ENCODE measurements at places on chromosomes 1 and 21. TPM values are rescaled to one million over a fixed set of nuclear protein-coding genes. Genes with fewer than 3 reads are reported as not detected.
A peak's percentile ranks its signal among the peaks of the same experiment; 100 is the strongest.

DNA sequence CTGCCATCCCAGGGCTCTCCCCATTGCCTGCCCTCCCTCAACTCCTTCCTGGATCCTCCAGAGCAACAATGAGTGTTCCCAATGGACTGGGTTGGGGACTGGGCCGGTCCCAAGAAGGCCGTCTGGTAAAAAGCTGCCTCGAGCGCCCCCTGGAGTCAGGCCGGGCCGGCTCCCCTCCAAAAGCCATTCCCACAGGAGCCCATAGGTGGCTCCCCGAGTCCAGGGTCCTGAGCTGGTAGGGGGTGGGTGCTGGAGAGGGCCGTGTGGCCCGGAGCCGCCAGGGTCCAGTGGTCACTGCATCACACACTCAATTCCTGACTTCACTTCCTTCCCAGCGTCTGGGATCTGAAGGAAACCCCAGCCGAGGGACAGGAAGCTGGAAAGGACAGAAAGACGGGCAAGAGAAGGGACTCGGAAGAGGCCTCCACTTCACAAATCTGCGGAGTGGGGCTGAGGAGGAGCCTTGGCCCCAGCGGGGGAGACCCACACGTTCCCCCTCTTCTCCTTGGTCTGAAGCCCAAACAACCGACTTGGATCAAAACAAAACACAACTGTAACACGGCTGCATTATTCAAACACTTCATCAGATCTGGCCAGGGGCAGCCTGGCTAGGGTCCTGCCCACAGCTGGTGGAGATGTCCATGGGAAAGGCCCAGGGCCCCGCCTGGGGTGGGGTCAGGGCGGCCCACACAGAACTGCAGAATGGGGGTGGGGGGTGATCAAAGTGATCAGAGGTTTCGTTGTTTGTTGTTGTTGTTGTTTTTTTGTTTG is 10.9 kb upstream of the ALDH4A1 start:
- H3K27ac ChIP-seq, result peak overlapping the region; percentile 49
- H3K36me3 ChIP-seq, result peaks cover 82% of the 10 kb centered on the region
- DNase-seq, result peak; percentile 56
- no peak overlapping the region for H3K4me3 ChIP-seq
- H3K4me1 ChIP-seq, result peaks cover 4% of the 10 kb centered on the region

DNA sequence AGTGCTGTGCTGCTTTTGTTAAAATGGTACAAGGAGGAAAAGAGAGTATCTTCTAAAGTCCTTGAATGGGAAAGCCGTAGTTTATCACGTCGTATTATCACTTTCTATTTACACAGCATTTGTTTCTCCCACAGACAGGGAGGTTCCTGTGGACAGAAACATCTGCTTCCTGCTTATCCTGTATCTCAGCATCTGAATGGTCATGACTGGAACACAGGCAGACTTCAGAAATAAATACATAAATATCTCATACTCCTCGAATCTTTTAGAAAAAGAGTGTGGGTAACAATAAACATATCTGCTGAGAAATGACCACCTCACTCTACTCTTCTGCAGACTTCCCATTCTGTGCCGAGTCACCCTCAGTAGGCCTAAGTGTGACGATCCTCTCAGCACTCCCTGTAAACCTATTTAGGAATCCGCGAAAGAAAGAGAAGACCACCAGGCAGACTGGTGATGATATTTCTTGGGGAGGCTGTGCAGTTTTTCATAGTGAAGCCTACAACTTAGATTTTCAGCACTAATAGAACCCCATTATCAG is 393.5 kb downstream of the SMYD3 start:
- no peaks in the 10 kb centered on the region for H3K36me3 ChIP-seq
- H3K4me1 ChIP-seq, result peaks cover 19% of the 10 kb centered on the region
- no peaks in the 10 kb centered on the region for H3K27me3 ChIP-seq
- no peak for DNase-seq
- no peak overlapping the region for H3K27ac ChIP-seq

GRCh38 chr21:28554660-28555475 is 437.8 kb downstream of the LTN1 start:
- no peaks in the 10 kb centered on the region for H3K4me1 ChIP-seq
- DNase-seq, result no peak
- H3K4me3 ChIP-seq, result no peak overlapping the region
- H3K27ac ChIP-seq, result no peak overlapping the region
- H3K36me3 ChIP-seq, result no peaks in the 10 kb centered on the region
- no peaks in the 10 kb centered on the region for H3K27me3 ChIP-seq

DNA sequence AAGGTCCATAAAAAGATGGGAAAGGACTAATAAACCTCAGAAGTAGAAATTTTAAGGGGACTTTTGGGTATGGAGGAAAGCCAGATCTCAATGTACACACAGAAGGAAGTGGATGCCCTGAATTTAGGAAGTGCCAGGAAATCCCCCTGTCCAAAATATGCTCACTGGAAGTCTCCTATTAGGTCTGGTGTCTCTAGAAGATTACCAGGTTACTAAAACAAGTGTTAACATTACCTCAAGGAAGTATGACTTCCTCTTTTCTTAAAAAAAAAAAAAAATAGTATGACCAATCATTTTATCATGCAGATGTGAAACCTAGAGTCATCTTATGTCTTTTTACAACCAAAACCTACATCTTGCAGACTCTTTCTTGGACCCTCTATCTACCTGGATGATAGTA is 30.7 kb downstream of the CD58 start:
- H3K36me3 ChIP-seq, result peaks cover 37% of the 10 kb centered on the region
- H3K4me3 ChIP-seq, result peak overlapping the region; percentile 42
- no peak for DNase-seq
- H3K27ac ChIP-seq, result peak overlapping the region; percentile 62

DNA sequence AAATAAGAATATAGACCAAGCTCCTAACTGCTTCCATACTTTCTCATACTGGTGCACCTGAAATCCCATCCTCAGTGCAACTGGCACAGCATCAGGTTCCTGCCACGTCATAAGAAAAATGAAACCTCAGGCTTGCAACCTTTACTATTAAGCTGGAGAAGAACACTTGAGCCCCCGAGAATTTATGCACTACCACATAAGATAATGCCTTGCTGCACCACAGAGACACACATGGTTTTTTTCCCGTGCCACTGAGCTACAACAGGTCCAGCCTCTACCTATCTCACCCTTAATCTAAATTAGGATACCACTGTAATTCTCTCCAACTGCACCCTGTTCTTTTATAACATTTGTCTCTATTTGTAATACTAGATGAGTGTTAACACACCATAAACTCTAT is 174.5 kb downstream of the DENND1B start:
- DNase-seq, result no peak
- H3K27ac ChIP-seq, result no peak overlapping the region
- H3K36me3 ChIP-seq, result peaks cover 4% of the 10 kb centered on the region
- H3K27me3 ChIP-seq, result no peaks in the 10 kb centered on the region

DNA sequence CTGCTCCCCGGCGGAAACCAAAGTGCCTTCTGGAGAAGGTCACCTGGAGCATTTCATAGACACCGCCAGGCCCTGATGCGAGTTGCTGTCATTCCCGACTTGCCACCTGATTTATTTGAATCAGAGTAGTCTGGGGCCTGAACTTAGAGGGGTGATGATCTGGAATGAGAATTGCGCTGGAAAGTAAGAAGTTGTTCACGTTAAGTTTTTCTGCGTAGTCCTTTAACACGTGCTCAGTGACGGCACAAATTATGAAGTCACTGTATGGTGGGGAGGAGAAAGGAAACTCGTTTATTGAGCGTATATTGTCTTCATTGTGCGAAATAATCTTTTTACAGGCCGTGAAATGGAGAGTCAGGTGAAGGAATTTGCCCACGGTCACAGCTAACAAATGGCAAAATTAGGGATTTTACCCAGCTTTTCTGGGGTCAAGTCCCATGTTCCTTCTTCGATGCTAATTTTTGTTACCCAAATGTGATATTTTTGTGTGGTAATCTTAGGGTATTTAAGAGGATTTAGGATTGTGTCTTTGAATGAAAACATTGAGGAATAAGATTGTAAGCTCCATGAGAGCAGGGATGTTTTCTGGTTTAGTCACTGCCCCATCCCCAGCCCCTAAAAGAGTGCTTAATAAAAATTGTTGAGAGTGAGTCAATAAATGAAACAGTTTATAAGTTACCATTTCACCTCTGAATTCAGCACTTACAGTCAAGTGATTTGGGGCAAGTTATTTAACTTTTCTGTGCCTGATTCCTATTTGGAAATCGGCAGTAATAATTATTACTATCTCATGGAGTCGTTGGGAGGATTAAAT is 46.4 kb upstream of the NBL1 start:
- peak overlapping the region; percentile 91 for H3K4me3 ChIP-seq
- H3K27ac ChIP-seq, result peak overlapping the region; percentile 100
- H3K36me3 ChIP-seq, result peaks cover 8% of the 10 kb centered on the region

DNA sequence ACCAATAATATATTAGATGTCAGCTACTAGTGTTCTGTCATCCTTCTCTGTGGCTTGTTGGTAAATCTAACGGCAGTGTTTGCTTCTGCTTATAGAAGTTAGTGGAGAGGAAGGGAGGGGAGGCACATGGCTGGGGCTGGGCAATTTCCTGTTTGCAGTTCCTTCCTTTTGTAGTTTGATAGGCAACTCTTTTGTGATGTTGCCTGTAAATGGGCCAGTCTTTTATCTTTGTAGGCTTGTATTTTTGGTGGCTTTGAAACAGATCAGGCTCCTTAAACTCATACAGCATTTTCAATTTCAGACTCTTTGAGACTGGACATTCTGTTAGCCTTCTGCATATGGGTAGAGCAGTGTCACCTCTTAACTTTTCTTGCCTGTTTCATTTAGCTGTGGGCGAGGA is 48.1 kb downstream of the CDC14A start:
- peak overlapping the region; percentile 82 for H3K4me3 ChIP-seq
- peaks cover 13% of the 10 kb centered on the region for H3K36me3 ChIP-seq
- no peaks in the 10 kb centered on the region for H3K27me3 ChIP-seq
- H3K27ac ChIP-seq, result peak overlapping the region; percentile 82
- peaks cover 93% of the 10 kb centered on the region for H3K4me1 ChIP-seq

GRCh38 chr1:89842567-89843272 is 21.9 kb downstream of the LRRC8D start:
- H3K27ac ChIP-seq, result peak overlapping the region; percentile 73
- H3K4me1 ChIP-seq, result peaks cover 43% of the 10 kb centered on the region
- no peak for DNase-seq

- no peaks in the 10 kb centered on the region for H3K4me1 ChIP-seq
- no peak for DNase-seq
- H3K27ac ChIP-seq, result no peak overlapping the region
- H3K36me3 ChIP-seq, result peaks cover 78% of the 10 kb centered on the region
- no peaks in the 10 kb centered on the region for H3K27me3 ChIP-seq
- H3K4me3 ChIP-seq, result no peak overlapping the region
Observed at GRCh38 chr1:235229868-235230267, 68.8 kb upstream of the RBM34 start.

DNA sequence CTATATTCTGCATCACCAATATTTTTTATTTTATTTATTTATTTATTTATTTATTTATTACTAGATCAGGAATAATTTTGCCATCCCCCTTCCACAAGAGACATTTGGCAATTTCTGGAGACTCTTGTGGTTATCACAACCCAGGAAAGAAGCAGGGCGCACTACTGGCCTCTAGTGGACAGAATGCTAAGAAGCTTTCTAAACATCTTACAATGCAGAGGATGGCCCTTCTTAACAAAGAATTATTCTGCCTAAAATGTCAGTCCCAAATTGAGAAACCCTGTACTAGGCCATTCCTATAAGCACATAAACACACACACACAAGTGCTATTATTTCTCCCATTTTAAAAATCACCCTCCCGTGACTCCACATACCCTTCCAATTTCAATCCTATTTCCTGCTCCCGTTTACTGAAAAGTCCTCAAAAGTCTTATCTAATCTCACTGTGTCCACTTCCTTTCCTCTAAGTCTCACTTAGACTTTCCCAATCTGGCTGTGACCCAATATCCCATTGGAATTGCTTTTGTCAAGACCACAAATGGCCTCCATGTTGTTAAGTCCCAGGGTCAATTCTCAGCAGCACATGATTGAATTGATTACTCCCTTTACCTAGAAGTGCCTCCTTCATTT is 43.7 kb upstream of the RNF11 start:
- DNase-seq, result peak; percentile 38
- H3K4me3 ChIP-seq, result no peak overlapping the region
- H3K27me3 ChIP-seq, result peaks cover 7% of the 10 kb centered on the region
- H3K4me1 ChIP-seq, result no peaks in the 10 kb centered on the region
- no peak overlapping the region for H3K27ac ChIP-seq

- H3K27ac ChIP-seq, result no peak overlapping the region
- no peak overlapping the region for H3K4me3 ChIP-seq
- no peaks in the 10 kb centered on the region for H3K4me1 ChIP-seq
- H3K36me3 ChIP-seq, result no peaks in the 10 kb centered on the region
- DNase-seq, result no peak
- no peaks in the 10 kb centered on the region for H3K27me3 ChIP-seq
Observed at GRCh38 chr1:194829492-194829891, 1643.1 kb upstream of the B3GALT2 start.

- peak; percentile 56 for DNase-seq
- H3K27me3 ChIP-seq, result peaks cover 7% of the 10 kb centered on the region
- no peaks in the 10 kb centered on the region for H3K36me3 ChIP-seq
- peak overlapping the region; percentile 79 for H3K4me3 ChIP-seq
Observed at GRCh38 chr1:44714944-44715571, 15.9 kb downstream of the RNU5D-1 start.

- no peak overlapping the region for H3K4me3 ChIP-seq
- no peaks in the 10 kb centered on the region for H3K4me1 ChIP-seq
- H3K36me3 ChIP-seq, result no peaks in the 10 kb centered on the region
- peaks cover 2% of the 10 kb centered on the region for H3K27me3 ChIP-seq
- DNase-seq, result no peak
Observed at GRCh38 chr1:23670709-23671108, 20.9 kb upstream of the RPL11 start.

- H3K27ac ChIP-seq, result no peak overlapping the region
- no peak overlapping the region for H3K4me3 ChIP-seq
- peaks cover 29% of the 10 kb centered on the region for H3K36me3 ChIP-seq
Observed at GRCh38 chr1:45334308-45335245, 5.4 kb upstream of the TOE1 start.

The C4BPA gene
- not detected for polyA plus RNA-seq

The CFHR3 gene
- not detected for polyA plus RNA-seq

The FAM110D gene
- not detected for polyA plus RNA-seq

The BGLAP gene
- polyA plus RNA-seq, result not detected

The RGS5 gene
- 2.2 TPM for polyA plus RNA-seq

The DNALI1 gene
- polyA plus RNA-seq, result not detected

The ACTL8 gene
- not detected for polyA plus RNA-seq
